CD4-positive, alpha-beta memory T cell (primary cell): ENCODE measurements at places on chromosomes 3 and 15.

GRCh38 chr15:28786521-28786920, 61.9 kb downstream of the GOLGA6L7 start:
- DNase-seq = no peak

DNA sequence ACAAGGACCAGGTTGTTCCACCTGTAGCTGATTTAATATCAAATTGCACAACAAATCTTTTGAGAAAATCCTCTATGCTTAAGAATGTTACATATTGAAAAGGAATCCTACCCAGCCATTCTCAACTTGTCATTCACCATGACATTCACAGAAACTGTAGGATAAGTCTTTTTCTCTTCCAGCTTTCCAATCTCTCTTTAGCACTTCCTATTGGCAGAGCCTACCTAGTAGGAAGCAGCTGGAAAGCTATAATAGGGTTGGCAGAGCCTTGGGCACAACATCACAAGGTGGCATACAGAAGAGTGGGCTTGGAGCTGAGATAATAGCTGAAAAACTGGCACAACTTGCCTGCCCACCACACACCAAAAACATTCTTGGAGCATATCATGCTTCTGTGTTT, 67.3 kb upstream of the NUDT16 start:
- DNase-seq = no peak

DNA sequence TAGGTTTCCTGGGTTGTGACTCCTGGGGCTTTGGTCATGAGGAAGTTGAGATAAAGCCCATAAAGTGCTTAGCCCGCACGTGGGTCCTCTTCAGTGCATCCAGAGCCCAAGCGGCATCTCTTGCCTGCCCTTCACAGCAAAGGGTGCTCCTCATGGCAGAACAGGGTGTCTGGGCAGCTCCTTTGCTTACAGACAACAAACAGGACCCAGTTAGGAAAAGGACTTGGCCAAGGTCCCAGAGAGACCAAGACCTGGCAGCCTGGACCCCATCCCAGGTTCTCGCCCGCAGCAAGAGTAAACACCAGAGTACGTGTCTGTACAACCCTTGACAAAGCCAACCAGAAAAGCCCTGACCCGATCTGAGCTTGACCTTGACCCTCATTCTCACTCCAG, 27.0 kb downstream of the ALS2CL start:
- DNase-seq = no peak

- no peak for DNase-seq
Observed at GRCh38 chr15:63381301-63382204, at the start of gene CA12. Gene CA12, minus strand, starts transcription at chr15:63381846. Its CDS starts 126 bp downstream, at chr15:63381720.

DNA sequence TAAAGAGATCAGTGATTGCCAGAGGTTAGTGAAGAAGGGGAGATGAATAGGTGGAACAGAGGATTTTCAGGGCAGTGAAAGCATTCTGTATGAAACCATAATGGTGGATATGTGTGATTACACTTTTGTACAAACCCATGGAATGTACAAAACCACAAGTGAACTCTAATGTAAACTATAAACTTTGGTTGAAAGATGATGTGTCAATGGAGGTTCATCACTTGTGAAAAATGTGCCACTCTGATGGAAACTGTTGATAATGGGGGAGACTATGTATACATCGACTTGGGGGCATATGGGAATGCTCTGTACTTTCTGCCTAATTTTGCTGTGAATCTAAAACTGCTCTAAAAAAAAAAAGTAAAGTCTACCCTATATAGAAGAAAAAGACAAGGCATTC, 68.7 kb upstream of the ARHGEF3 start:
- no peak for DNase-seq

DNA sequence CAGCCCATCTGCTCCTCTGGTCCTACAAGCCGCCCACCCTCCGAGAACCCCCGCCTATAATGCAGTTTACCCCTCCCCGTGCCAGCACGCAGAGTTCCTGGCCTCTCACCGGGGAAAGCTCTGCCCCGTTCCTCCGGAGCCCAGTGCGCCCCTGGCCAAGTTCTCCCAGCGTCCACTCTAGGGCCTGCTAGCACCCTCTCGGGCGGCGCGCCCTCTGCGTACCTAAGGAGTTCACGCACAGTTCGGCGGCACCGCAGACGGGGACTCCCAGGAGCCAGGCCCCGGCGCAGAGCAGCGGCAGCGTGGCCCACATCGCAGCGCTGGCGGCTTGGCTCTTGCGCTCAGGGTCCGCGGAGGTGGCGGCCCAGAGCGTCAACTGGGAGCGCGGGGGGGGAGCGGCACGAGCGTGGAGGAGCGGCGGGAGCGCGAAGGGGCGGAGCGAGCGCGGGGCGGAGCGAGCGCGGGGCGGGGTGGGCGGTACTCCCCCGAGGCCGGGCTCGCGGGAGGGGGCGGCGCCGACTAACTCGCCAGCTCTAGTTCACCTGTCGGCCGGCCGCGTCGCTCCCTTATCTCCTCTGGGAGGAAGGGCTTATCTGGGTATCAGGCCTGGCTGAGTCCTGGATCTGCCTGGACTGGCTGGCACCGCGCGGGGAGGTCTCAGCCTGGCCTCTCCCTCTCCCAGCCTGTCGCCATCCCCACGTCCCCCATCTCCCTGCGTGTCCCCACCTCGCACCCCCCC, at the start of gene CTSH:
Gene CTSH (minus strand): TSS at position 378 of the 739 bp plus-strand sequence. CDS start 65 bp downstream, at position 313.
- peak; percentile 80 for DNase-seq

DNA sequence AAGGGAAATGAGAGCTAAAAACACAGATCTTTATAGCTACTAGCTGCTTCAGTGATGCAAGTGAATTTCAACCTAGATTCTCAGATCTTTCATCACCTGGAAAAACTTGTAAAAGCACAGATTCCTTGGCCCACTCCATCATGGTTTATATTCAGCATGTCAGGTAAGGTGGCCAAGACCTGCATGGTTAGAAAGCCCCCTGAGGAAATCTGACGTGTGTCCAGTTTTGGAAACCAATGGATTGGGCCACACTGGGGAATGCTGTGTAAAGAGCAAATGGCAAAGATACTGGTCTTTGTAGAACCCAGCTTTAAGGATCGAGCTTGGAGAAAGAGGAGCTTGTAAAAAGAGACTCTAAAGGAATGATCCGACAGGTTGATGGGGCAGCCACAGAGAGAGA, 397.0 kb upstream of the ARRDC4 start:
- no peak for DNase-seq

DNA sequence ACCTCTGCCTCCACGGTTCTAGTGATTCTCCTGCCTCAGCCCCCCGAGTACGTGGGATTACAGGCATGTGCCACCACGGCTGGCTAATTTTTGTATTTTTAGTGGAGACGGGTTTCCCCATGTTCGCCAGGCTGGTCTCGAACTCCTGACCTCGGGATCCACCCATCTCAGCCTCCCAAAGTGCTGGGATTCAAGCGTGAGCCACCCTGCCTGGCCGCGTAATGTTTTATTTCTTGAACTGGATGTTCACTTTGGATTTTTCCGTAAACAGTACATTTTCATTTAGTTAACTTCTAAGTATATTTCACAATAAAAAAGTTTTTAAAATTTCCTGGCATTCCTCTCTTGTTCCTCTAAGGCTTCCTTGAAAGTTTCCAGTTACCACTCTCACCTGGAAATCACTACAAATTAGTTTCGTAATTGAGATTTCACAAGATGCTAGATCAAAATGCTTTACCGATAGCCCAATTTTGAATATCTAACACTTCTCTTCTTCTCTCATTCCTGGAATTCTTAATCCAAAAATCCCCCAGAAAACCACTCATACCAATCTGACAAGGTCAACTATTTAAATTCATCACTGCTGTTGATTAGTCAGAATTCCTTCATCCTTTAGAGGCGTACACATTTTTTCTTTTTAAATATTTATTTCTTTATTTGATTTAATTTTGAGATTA, 44.7 kb upstream of the INO80 start:
- DNase-seq = no peak

GRCh38 chr3:133466531-133467386, 66.9 kb downstream of the BFSP2 start:
- no peak for DNase-seq

- no peak for DNase-seq
Observed at GRCh38 chr3:140501061-140501769, 176.6 kb upstream of the TRIM42 start.

DNA sequence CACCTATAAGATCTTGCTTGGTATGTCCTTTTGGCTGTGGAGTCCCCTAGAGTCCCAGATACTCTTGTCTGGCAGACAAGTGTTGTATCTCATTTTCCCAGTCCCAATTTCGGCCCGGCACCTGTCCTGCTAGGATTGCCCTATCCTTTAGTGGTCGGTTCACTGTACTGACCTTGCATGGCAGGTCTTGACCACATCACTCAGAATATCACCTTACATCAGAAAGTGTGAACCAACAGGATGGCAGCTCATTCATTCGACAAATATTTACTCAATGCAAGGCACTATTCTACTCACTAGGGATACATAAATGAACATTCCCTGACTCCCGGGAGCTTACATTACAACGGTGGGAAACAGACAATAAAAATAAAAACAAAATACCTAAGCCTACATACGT, 5.7 kb upstream of the CCDC80 start:
- DNase-seq = no peak

GRCh38 chr15:27692438-27692837, 406.7 kb downstream of the OCA2 start:
- DNase-seq = no peak

- DNase-seq = no peak
Observed at GRCh38 chr3:161854232-161854771, 357.7 kb downstream of the OTOL1 start.

- no peak for DNase-seq
Observed at GRCh38 chr3:79146024-79146423, 621.8 kb downstream of the ROBO1 start.

DNA sequence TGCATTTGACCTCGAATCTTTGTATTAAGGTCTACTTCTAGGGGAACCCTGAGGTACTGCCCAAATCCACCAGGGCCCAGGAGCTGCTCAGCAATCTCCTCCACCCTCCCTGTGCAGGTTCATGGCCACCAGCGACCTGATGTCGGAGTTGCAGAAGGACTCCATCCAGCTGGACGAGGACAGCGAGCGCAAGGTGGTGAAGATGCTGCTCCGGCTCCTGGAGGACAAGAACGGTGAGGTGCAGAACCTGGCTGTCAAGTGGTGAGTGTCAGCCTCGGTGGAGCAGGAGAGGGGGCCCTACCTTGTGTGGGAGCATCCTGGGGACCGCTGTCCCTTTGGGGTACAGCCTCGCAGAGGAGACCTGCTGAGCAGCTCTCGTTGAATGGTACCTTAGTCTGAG, 6.9 kb downstream of the CAND2 start:
- DNase-seq = no peak

DNA sequence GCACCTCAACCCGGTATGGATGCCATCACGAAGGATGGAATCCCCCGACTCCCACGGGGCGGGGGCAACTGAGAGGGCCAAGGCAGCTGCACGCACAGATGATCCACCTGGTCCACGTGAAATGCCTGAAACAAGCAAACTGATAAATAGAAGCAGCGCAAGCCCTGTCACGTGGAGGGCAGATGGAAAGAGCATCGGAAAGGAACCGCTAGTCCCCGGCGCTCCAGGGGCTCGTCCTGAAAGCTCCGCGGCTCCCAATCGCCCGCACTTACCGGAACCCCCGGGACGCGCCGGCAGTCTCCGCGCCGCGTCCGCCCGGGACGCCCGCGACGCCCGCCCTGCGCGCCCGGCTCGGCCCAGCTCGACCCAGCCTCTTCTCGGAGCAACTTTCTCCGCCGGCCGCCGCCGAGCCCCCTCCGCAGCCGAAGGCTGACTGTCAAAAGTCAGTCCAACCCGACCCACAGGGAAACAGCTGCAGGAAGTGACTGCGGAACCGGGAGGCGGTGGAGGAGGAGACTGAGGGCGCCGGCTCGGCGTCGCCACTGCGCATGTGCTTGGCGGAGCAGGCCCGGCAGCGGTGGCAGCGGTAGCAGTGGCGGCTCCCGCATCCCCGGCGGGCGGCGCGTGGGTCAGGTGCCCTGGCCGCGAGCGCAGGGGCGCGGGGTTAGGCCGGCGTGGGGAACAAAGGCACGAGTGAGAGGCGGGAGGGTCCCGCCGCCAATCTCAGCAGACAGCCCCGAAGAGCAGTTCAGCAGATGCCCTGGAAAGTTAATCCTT, at the start of gene ZMAT3:
Gene ZMAT3 (minus strand): TSS at position 487 of the 777 bp plus-strand sequence. CDS start 4,057 bp downstream, outside the sequence.
- peak; percentile 86 for DNase-seq

- no peak for DNase-seq
Observed at GRCh38 chr3:152737021-152737908, 97.7 kb upstream of the P2RY1 start.

DNA sequence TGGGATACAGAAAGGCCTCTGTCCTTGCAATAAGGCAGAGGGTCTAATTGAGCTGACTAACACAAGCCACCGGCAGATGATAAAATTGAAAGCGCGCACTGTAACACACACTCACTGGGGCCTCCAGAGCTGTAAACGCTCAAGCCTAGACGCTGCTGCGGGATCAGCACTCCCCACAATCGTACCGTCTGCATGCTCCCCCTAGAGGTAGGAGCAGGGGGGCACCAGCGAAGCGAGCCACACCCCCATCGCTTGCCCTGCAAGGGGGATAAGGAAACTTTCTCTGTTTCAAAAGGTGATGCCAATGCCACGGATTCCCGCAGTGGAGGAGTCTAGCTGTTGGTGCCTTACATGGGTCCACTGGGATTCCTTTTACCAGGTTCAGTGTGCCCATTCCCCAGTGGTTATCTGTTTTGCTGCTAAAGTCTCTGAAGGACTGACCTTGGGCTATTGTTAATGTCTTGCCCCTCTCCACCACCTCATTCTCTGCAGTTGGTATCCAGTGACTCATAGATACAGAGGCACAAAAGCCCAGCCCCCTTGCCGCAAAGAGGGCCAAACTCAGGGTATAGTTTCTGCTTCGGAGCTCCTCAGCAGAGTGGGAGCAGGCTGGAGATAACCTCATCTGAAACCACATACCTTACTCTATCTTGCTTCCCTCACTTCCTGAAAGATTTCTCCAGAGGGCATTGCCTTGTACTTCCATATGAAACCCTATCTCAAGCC, 139.3 kb upstream of the KBTBD8 start:
- DNase-seq = no peak

GRCh38 chr3:153967260-153967659, 153.9 kb upstream of the ARHGEF26 start:
- DNase-seq = no peak

DNA sequence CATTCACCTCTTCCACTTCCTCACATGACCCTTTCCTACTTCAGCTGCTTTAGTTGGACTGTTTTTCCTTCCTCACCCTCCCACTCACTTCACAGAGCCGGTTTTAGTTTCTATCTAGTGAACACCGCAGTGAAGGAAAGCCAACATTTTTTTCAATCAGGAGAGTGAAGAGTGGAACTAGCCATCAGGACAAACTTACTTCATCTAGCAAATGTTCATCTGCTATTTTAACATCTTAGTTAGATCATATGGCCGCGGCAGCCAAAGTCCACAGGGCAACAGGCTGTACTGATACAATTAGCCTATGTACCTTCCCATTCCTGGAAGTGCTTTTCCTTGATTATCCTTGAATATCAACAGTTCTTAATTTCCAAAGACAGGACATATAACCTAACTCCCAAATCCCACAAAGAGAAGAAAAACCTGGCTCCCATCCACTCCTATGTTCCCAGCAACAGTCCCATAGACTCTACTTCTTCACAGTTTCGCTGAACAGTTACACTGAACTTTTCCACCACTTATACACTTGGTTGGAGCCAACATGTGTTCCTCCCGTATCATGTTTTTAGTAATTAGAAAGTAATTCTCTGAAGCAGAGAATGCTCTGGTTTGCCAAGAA, 456.2 kb upstream of the THBS1 start:
- DNase-seq = no peak
